Mesenchymal stem cell (in vitro differentiated cells and primary cell): ENCODE measurements at places on chromosomes 3 and 15.

DNA sequence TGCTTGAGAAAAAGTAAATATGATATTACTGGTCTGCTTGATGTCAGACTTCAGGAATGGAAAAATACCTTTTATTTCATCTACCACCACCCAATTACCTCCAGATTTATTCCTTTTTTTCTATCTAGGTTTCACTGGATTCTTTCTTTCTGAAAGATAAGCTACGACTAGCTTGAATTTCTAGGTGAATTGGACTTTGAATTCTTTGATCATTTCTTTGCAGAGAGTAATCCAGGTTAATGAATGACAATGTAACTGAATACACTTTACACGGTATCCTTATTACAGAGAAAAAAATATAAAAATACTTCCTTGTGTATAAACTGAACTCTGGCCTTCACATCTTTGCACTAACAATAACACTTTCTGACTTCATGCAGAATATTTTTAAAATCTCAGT lies 59.5 kb upstream of the TRPC1 start:
- no peak for DNase-seq

DNA sequence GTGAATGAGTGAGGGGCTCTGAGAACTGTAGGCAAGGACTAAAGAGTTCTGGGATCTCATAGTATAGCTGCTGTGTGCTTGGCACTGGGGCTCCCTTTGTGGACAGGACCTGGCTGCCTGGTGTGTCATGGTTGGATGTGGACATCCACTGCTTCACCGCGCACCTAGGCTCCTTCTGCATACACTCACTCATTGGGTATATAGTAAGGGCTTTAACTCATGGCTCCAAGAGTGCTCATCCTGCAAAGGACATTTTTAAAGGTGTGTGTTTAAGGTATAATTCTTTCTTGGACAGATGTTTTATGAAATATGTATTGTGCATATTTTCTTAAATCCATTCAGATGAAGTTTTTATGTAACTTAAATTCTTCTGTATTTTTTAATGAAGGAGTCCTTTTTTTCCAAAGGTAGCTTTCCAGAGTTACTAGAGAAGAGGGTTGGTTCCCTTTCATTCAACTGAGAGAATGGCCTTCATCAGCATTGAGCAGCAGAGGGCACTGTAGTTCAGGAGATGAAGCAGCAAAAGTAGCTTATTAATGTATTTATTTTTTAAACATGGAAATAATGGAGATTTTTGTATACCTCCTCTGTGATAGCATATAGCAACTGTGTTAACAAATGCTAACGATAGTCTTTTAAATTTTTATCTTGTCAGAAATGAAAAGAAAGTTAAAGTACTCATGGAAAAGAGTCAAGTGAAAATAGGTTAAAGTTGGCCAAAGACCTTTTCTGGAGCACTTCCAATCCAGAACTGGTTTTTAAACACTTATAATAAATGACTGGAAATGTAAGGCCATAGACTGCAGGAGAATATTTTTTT lies 25.2 kb downstream of the OXNAD1 start:
- DNase-seq: peak; percentile 65

DNA sequence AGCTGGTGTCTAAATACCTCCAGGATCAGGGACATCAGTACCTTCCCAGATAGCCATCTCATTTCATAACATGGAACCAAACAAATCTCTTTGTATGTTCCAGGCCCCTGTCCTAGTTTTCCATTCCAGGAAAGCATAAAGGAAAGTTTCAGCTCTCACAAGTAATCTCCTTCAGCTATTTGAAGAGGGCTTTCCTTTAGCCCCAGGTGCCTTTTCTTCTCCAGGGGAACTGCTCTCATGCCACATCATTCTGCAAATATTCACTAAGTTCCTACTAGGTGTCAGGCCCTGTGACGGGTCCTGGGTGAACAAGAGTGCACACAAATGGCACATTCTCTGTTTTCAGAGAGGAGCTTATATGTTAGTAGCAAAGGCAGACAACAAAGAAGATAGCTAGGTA lies 136.1 kb downstream of the ADAMTS9 start:
- no peak for DNase-seq

DNA sequence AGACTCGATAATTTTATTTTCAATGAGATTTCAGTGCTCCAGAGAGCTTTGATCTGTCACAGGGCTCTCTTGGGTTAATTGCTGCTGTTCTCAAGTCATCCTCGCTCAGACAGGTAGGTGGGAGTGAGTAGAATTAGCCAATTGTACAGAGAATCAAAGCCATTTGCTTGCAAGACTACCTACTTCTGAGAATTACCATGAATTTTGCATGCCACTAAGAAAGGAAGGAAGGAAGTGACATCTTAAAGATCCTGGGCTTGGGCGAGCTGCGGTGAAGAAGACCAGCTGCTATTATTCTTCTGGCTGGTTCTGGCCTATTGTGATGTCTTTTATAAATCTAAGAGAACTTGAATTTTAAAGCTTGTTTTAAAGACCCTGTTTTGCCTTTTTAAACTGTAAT lies 154.1 kb upstream of the LPP start:
- no peak for DNase-seq

GRCh38 chr3:182276512-182276911 lies 516.8 kb upstream of the ATP11B start:
- DNase-seq: no peak

DNA sequence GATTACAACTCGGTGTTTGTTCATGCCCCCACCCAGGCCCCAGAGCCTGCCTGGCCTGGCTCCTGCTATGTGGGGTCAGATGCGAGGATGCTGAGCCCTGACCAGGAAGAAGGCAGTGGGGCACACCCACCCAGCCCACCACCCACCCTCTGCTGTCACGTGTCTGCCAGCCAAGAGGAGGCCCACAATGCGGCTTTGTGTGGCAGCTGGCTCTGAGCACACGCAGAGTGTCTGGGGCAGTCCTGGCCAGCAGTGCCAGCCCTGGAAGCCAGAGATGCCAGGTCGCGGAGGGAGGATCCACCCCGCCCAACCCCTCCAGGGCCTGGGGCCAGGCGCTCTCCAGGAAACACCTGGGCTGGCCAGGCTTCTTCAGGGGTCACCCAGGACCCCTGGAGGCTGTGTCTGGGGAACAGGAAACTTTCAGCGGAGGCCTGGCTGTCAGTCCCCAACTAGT lies 26.4 kb upstream of the KLF13 start:
- no peak for DNase-seq

GRCh38 chr3:157384491-157384890 lies 52.2 kb upstream of the PTX3 start:
- no peak for DNase-seq

DNA sequence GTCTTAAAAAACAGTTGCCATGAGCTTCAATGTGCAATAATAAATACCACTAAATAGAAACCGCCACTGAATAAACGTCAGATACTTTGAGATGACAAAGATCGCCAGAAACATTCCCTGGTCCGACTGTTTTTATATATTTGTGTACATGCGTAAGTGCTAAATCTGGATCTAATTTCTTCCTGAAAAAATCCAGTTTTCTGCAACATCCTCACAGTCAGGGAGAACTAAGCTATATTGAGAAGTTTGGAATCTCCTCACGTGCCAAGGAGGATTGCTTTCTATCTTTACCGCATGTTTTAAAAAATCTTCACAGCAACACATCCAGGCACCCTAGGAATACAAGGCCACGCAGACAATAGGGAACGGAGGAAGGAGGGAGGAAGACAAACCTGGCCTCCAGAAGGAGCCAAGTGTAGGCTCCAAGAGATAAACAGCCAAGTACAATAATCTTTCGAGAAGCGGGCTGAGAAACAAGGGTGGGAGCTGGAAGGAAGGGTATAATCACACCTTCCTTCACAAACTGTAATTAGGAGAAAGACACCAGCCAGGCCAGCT lies 5.7 kb downstream of the VGLL4 start:
- DNase-seq: peak; percentile 64

- peak; percentile 89 for DNase-seq
Observed at GRCh38 chr3:197520311-197521276, 35.2 kb downstream of the BDH1 start.

GRCh38 chr3:176190755-176191154 lies 1006.5 kb downstream of the TBL1XR1 start:
- no peak for DNase-seq

DNA sequence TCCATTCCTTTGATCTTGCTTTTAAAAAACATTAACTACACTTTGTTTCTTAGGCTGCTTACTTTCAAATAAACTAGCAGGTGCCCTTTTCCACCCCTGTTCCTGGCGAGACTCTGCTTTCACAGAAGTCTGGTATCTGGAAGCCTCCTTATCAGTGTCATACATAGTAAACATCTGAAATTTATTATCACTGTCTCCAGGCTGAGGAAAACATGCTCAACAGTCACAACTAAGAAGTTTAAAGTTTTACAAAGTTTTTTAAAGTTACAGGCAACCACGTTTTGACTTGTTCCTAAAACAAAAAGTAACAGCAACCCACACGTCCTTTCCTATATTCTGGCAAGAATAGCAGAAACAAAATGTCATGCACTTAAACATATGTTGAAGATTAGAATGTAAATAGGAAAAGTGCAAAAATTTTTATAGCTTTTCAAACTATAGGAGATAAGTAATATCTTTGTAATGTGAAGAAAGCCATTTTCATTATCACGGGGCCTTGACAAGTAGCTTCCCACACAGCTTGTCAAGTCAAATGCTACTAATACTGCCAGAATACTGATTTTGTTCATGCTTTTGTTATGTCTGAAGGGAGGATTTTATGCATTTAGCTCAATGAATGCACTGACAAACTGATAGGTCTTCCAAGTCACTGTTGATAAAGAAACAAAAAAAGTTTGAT lies 275.2 kb upstream of the KCNMB2 start:
- peak; percentile 49 for DNase-seq

DNA sequence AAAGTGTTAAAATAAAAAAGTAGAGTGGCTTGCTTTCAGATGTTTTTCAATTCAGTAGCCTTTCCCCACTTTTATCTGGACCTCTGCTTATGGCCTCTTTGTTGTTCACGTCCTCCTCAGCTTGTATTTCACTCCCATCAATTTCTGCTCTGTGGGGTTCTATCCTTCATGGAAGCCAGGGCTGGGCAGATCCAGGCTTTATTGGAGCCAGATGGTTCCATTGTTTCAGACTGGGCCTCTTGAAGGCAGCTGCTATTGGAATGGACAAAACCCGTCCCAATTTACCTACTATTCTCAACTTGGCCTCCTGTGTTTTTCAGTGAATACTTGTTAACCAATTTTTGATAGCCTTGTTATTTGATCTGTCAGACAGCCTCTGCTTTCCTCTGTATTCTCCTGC lies 10.9 kb upstream of the AADACL2 start:
- DNase-seq: no peak

- DNase-seq: peak; percentile 92
Observed at GRCh38 chr15:37824717-37825382, 109.6 kb upstream of the TMCO5A start.

- DNase-seq: no peak
Observed at GRCh38 chr3:150636258-150636657, 33.1 kb downstream of the SELENOT start.

DNA sequence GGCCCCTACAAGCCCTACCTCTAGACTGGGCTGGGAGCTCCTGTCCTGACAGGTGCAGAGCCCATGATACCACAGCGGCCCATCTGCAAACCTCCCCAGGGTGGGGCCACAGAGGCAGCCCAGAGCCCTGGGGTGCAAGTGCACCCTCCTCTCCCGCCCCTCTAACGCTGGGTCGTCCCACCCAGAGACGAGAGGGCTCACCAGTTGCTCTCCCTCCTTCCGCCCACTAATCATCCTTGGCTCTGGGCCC lies 742 bp downstream of the TNK2 start:
- DNase-seq: no peak

- DNase-seq: no peak
Observed at GRCh38 chr3:44284949-44285348, 43.3 kb downstream of the TOPAZ1 start.

- peak; percentile 85 for DNase-seq
Observed at GRCh38 chr3:114418724-114419543, 125.1 kb downstream of the TIGIT start.

GRCh38 chr15:62788224-62788623 lies 254.3 kb upstream of the TPM1 start:
- DNase-seq: no peak

GRCh38 chr3:68855620-68856019 lies 76.7 kb downstream of the TAFA4 start:
- no peak for DNase-seq

GRCh38 chr15:63473999-63474809 lies 30.2 kb upstream of the USP3 start:
- peak; percentile 97 for DNase-seq

DNA sequence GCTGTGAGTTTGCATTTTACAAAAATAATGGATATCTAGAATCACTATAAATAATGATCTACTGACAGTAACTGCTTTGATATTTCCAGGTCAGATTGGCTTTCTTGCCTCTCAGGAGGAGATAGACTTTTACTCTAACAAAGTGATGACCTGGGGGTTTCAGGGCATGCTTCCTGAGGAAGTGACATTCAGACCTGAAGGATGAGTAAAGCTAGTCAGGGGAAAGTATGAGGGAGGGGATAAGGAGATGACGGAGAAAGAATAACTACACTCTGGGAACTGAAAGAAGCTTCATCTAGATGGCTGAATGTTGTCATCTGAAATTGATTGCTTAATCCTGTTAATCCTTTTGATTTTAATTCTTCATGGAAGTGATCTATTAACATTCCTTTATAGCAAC lies 32.2 kb downstream of the ARMC8 start:
- DNase-seq: no peak

DNA sequence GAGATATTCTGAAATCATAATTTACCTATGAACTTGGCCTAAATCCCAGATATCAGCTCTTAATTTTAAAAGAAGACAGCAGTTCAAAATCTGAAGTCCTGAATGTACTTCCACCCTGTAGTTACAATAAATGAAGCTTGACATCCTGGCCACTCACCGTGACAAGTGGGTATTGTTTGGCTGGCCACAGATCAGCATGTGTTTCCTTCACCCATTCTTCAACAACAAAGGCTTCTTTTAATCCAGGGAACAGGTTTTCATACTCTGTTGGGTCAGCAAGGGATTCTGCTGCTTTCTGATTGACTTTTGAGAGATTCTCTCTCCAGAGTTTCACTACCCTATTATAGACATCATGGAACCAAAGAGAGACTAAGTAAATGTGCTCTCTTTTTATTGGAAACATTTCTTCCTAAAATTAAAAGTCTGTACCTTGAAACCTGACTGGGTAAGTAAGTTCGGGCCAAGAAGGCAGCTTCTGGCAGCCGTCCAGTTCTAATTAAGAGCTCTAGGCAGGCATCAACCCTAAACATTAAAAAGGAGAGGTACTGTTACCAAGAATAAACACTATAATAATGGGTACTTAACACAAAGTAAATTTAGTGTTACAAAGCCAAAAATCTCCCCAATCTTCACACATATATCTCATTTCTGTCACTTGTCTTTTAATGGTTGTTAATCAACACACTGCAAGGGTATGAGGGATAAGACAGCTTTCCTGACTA lies 15.2 kb downstream of the MRPS22 start:
- DNase-seq: no peak

- DNase-seq: peak; percentile 60
Observed at GRCh38 chr3:146130881-146131371, 30.1 kb downstream of the PLOD2 start.
